Stimulated activated CD8-positive, alpha-beta memory T cell treated with anti-CD3 and anti-CD28 coated beads, Interleukin-2, amount 100 ng/mL, for 1 hour (primary cell): ENCODE measurements at places on chromosomes 12 and 14.

- no peak for DNase-seq
Observed at GRCh38 chr12:11730299-11731041, 81.0 kb downstream of the ETV6 start.

GRCh38 chr14:101628471-101628966 is 67.2 kb downstream of the DIO3 start:
- peak; percentile 48 for DNase-seq

- DNase-seq = no peak
Observed at GRCh38 chr12:98154850-98155249, 360.5 kb upstream of the TMPO start.

- no peak for DNase-seq
Observed at GRCh38 chr12:7411343-7411742, 32.6 kb downstream of the CD163L1 start.

GRCh38 chr14:71692496-71692895 is 239.7 kb upstream of the RGS6 start:
- DNase-seq = no peak

GRCh38 chr12:93777254-93777653 is 100.1 kb downstream of the CRADD start:
- DNase-seq = no peak

- no peak for DNase-seq
Observed at GRCh38 chr12:22494319-22494718, 50.0 kb downstream of the C2CD5 start.

GRCh38 chr12:114967151-114967550 is 283.2 kb upstream of the TBX3 start:
- DNase-seq = no peak

DNA sequence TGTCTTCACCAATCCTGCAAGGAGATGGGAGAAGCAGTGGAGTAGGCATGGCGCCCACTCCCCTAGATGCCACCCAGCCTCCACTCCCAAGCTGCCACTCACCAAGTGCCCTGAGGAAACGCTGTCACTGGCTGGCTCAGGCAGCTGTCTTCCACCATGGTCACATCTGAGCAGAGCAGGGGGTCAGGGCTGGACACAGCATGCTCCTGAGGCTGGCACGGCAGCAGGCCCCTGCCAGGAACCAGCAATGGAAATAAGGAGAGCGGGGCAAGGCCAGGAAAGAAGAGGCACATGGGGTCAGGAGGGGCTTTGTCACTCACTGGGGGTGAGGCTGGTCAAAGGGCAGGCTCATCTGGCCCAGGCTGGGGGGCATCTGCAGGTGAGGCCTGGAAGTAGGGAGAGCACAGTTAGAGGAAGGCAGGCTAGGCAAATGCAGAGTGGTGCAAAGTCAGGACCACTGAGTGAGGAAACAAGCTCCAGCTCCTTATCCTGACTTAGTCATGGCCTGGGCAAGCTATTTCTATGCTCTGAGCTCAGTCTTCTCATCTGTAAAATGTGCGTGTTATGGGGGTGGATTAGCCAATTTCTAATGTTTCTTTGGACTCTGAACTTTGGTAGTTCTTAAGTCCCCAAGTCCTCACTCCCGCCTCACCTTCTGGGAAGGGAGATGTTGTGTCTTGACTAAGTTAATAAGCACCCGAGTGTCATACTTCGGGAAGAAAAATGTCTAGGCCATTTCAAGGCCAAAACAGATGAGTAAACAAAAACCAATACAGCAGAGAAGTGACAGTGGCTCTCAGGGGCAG is 8.0 kb downstream of the NAB2 start:
- no peak for DNase-seq

DNA sequence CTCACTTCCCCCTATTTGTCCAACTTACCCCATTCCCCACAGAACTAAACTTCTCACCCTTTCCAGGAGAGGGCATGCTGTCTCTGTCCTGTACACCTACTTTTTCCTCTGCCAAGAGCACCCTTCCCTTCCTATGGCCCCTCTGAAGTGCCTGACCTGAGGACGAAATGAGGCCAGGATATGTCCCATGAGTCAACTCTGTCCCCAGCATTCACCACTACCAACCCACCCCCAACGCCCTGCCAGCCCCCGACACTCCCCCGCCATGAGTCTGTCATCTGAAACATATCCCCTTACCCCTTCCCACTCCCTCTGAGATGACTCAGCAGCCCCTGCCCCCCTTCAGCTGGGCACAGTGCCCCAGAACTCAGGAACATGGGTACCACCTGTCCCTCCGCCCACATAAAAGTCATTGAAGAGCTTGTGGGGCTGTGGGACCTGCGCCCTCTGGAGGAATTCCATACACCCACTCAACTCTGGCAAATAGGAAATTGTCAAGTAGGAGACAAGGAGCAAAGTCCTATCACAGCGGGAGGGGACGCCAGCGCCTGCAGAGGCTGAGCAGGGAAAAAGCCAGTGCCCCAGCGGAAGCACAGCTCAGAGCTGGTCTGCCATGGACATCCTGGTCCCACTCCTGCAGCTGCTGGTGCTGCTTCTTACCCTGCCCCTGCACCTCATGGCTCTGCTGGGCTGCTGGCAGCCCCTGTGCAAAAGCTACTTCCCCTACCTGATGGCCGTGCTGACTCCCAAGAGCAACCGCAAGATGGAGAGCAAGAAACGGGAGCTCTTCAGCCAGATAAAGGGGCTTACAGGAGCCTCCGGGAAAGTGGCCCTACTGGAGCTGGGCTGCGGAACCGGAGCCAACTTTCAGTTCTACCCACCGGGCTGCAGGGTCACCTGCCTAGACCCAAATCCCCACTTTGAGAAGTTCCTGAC is 26.3 kb downstream of the ITGA7 start:
- DNase-seq = no peak
